ENCODE measurements at places on chromosomes 4 and X.

GRCh38 chr4:103996637-103997036, 276.9 kb upstream of the TACR3 start:
- DNase-seq = no peak

DNA sequence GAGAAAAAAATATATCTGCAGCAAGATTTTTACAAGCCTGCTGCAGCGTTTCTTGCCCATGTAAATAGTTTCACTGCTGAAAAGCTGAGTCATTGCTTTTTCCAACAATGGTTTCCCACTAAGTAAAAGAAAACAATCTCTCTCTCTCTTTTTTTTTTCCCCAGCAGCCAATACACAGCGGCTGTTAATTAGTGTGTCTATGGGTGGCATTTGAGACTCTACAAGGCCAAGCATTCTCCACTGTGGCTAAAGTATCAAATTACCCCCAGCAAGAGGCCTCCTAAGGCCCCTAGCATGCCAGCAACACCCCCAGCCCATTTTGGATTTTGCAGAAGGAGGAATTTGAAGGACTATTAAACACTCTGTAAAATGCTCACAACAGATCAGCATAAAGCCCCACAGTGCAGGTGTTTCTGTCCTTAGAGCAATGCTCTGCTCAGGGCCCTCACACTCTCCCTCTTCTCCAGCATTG, 837.4 kb downstream of the TRIML1 start:
- peak; percentile 12 for DNase-seq

- no peak for DNase-seq
These were observed 31.3 kb downstream of the CRLF2 start for GRCh38 chrX:1181170-1181569.

DNA sequence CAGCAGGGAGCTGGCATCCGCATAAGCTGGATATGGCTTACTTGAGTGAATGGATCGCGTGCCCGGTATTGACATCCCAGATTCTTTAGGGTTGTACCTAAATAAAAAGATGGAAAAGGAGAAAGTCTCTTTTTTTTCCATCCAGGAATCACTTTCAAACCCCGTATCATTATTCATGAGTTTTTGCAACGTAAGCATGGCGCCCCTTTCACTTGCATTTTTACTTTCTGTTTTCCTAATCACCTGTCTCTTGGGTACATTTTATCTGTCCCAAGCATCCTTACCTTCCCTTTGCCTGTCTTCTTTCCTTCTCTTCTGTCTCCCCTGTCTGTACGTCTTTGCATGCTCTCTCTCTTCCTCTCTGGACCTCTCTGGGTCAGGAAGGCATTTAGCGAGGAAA, 128.6 kb downstream of the CPE start:
- DNase-seq = no peak

DNA sequence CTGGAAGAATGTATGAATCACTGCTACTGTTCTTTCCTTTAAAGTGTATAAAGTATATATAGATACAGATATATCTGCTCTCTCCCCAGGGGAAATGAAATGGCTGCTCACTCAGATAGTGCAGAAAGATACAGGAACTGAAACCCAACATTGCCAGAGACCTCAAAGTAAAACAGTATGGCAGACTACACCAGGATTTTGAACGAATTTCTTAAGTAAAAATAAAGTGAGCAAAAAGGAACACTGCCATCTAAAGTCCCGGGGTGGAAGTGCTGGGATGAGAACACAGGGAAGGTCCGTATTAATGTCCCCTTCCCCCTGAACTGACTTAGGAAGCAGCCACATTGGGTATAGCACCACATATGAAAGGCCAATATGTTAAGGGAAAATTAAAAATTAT, 93.4 kb downstream of the TMA16 start:
- DNase-seq = no peak

DNA sequence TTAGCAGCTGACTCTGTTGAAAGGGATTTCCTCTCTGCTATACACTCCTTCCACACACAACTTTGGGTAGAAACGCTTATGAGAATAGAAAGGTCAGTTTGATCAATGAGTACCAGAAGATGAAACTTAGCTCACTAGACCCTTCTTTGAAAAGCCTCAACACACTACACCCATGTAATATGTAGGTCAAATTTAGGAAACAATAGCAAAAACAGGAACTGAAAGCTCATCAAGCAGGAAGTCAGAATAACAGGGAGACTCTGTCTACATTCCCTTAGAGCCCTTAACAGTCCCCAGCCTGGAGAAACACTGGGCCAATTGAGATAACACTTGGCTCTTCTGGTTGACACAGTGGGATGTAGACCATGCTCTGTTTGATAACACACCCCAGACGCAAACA, 30.7 kb downstream of the SRPX2 start:
- DNase-seq = no peak

- no peak for DNase-seq
These were observed 21.7 kb upstream of the CLNK start for GRCh38 chr4:10706236-10706635.

DNA sequence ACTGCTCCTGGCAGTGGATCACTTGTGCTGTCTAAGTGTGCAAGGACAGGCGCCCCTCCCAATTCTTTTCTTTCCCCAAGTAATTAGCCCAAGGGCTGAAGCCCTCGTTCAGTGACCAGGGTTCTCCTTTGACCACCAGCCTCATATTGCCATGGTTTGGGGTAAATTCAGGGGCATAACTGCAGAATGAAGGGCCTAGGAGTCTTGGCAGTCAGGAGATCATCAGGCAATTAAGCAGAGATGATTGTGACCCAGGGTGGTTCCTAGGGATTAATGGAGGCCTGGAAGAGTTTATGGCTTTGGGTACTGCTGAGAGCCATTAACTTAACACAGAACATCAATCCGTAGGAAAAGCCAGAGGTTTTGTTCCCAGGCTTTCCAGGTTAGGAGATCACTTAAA, 170.7 kb downstream of the PTTG2 start:
- DNase-seq = no peak

GRCh38 chrX:134548257-134549201, 88.6 kb downstream of the HPRT1 start:
- DNase-seq = no peak

GRCh38 chr4:127352220-127353113, 280.3 kb upstream of the INTU start:
- DNase-seq = no peak

GRCh38 chrX:69988955-69989394, 60.8 kb downstream of the AWAT2 start:
- DNase-seq = no peak

DNA sequence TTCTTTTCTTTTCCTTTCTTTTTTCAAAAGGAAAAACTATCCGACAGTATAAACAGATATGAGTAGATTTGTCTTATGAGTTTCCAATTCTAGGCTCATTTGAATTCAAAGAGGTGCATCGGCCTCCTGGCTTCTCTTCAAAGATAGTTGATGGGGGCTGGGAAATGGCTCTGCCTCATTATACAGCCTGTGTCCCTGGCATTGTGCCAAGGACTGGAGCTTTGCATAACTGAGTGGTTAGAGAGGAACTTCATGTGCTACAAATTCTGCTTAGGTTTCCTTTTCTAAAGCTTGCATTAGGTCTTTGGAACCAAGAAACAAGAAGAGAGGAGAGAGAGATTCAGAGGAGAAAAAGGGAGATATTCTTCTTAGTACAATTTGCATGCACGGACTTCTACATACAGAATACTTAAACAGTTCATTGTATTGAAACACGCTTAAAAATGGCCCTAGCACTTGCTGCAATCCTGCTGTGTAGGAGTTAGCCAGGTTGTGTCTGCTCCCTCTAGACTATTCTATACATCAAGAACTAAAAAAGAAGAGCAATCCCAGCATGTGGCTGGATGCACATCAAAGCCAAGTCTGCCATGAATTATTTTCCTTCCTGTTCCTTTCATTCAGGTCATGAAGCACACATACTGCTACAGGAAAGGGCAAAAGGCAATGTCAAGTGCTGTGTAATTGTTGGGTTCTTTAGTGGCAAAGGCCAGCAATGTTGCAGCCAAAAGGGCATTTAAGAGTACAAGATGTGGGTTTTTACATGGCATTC, 70.9 kb downstream of the INTS12 start:
- peak; percentile 22 for DNase-seq

GRCh38 chrX:95290455-95290854, 1394.2 kb upstream of the DIAPH2 start:
- DNase-seq = no peak

GRCh38 chrX:19566359-19567222, 51.3 kb upstream of the MAP3K15 start:
- peak; percentile 74 for DNase-seq

DNA sequence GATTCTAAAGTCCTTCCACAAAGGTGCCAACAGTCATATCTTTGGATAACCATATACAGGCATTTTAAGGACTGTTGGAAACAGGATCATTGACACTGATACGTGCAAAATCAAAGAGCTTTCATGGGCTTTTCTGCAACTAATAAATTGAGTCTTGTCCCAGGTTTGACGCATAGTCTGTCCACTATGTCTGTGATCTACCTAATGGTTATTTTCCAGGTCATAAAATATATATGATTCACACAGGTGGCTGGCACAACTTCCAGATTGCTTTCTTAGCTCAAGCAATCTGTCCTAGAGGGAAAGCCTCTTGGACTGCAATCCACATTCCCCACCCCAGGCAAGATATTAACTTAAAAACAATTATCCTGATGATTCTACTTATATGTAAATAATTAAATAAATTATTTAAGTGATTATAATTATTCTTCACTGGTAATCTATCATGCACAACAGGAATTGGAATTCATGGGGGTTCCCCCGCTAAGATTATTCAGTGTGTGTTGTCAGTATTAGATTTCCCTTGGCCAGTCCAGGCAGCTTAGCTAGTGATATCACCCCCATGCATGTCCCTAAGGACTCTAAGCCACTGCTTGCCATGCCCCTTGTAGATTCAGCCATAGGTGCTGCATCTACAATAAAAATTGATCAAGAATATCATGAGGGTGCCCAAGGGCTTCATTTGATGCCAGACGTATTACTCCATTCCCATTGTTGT, 97.8 kb downstream of the TLL1 start:
- DNase-seq = no peak

- no peak for DNase-seq
These were observed 63.0 kb upstream of the ENPP6 start for GRCh38 chr4:184280591-184281071.

- no peak for DNase-seq
These were observed 194.5 kb upstream of the EDA2R start for GRCh38 chrX:66833426-66833825.

GRCh38 chr4:137644201-137644600, 111.9 kb upstream of the PCDH18 start:
- no peak for DNase-seq
